ENCODE measurements at places on chromosomes 2 and 18.

DNA sequence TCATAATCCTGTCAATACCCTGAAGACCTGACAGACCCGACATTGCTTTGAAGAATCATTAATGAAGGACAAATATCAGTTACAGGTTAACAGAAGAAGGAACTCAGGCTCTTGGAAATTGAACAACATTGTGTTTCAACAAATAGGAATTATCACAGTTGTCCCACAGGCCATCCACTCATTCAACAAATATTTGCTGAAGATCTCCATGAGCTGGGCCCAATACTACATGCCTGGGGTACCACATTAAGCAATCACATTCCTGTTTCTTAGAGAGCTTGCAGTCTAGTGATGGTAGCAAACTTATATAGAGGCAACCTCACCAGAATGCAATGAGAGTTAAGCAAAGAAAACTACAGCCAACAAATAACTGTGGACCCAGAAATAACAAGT lies 671.6 kb upstream of the ACVR2A start:
- no peak for DNase-seq

DNA sequence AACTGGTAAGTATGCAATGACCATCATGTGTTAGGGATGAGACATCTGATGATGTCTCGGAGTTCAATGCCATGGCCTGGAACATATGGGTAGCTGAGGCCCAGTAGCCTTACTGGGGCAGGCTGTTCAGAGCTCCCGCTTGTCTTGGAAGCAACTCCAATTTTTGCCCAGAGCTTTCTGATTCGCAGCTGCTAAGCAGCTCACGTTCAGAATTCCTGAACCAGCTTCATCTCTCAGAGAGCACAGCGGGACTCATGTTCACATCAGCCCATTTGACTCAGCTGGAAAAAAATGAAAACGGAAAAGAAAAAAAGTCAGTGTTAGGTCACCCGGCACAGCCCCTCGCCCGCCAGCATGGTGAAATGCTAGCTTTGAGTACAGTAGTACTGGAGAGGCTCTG lies 16.8 kb upstream of the LRATD1 start:
- no peak for DNase-seq

DNA sequence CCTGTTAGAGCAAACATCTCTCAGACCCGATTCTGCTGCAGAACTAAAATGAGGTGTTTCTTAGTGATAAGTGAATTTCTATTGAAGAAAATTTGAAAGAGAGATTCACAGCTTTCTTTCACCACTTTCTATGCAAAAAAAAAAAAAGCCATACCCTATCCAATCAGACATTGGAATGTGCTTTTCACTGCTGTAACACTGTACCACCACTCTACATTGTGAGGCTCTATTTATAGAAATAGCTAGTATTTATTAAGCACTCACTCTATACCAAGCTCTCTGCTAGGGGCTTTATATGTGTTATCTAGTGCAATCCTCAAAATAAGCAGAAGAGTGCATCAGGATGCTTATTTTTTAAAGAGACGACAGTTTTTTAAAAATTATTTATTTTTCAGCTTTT lies 580.6 kb upstream of the VRK2 start:
- DNase-seq: no peak

DNA sequence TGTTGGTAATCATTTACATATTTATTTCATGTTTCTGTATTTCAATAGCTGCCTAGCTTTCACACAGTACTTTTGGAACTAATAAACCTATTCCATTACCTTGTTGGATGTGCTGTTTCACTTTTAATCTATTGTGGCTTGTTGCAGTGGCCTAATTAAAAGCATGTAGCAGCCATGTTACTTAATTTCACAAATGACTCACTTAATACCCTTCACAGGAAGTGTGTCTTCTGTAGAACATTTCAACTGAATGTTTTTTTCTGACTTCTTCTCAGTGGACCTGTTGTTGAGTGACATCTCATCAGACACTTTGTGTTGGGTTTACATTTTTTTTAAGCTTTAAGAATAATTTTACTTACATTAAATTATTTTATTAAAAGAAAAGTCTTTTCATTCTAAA lies 260.5 kb upstream of the THUMPD2 start:
- no peak for DNase-seq

DNA sequence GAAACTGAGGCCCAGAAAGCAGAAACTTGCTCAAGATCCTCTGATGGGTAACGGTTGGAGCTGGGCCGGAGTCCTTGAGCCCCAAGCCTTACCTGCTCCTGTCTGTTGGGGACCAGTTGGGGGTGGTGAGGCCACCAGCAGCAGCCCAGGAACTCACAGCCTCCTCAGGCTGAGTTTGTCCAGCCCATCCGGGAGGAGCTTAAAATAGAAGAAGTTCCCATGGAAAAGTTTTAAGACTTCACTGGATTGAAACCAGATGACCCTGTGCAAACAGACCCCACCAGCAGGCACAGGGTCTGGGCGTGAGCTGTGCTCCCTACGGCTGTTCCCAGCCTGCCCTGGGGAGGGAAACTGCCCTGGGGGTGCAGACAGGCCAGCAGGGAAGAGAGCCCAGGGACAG lies 40.6 kb upstream of the FOSL2 start:
- no peak for DNase-seq

DNA sequence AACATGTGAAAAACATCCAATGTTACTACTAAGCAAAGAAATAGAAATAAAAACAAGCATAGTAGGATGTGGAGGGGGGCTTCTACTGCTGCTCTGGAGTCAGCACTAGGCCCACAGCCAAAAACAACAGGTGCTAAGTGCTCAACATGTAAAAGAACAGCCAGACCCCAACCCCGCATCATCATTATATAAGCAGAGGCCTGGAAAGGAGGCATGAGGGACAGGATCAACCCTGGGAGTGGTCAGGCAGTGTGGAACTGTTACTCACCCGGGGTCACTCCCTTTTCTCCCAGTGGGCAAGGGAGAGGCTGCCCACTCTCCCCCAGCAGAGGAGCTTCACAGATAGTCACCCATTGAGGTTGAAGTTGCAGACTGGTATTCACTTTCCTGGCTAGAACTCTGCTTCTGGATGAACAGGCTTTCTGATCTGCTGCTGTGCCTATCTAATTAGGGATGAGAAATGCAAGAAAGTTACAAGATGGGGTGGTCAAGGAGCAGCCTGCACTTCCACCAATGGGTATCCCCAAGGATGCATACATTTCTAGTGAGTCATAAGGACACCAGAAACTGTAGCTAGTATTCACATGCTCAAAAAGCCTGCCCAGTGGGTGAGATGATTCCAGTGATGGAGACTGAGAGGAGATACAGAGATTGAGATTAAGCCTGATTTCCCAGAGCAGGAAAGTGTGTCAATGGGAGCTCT lies 480.1 kb upstream of the TCF4 start:
- DNase-seq: peak; percentile 77

DNA sequence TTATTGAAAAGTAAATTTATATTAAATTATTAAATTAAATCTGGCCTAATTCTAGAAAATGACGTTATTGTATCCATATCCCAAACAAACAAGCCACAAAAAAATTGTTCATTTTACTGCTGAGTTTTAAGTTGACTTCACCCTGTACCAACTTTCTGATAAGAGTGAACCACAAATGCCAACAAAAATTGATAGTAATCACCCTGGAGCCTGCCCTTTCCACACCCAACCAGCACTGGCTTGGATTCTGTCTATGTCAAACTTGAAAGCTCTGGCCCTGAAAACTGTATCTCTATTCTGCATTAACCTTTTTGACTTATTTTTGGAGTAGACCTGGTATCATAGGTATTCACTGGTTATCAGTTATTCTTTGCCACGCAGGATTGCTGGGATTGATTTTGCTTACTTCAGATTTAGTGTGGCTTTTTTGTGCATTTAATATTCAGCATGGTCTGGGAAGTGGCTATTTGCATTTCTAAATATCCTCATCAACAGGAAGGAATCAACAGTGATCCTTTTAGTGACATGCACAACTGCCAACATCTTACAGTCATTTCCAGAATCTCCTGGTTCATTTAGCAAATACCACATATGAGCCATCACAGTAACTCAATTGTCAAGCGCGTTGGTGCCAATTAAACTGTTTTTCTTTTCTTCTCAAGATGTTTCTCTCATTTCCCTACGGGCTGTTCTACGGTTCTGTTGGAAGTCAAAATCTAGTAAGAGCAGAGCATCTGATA lies 11.4 kb upstream of the SRBD1 start:
- no peak for DNase-seq

DNA sequence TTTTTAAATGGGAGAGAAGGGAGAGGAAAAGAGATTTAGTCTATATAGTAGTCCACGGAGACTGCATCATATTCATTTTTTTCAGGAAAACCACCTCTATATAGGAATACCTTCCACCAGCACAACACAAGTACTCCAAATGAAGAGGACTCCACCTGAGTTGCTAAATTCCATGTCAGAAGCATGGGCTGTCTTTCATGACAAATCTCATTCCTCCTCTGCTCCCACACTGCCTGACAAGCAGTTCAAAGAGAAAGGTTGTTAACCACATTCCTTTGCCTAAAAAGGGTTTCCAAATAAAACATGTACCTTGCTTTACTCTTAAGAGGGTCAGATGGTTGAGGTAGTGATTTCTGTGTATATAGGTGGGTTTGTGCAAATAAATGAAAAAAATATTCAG lies 122.0 kb downstream of the TMEFF2 start:
- no peak for DNase-seq

GRCh38 chr18:52936931-52937330 lies 596.9 kb downstream of the DCC start:
- peak; percentile 38 for DNase-seq

DNA sequence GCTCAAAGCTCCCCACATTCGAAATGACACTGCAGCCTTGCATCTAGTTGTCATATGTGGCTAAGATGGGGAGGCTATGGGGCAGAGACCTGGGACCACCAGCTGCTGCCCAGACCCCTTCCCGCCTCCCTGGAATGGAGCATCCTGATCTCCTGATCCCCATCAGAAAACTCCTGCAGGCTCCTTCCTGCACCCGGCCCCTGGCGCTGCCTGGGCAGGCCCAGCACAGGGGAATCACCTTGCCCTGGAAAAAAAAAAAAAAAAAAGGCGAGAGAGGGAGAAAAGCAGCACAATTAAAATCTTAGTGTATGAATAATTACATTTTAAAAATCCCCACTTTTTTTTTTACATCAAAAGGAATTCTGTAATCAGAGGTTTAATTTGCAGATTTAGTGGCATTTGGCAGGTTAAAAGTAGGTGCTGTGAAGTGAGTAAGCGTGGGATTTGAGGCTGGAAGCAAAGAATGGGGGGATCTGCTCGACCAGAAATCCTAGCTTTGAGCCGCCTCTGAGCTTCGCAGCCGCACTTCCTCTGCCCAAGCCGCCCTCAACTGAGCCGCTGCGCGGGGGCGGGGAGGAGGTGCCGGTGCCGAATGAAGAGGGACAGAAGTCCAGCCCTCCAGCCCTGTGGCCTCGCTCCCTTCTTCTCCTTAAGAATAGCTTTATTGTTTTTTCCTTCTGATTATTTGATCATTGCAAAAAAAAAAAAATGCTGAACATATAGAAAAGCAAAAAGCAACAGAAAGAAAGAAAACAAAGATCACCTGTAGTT lies 30.0 kb downstream of the THNSL2 start:
- no peak for DNase-seq

GRCh38 chr2:240069829-240070228 lies 16.5 kb upstream of the OR6B3 start:
- DNase-seq: no peak
